GM13977 (cell line): ENCODE measurements at places on chromosomes 6 and 20.
A peak's percentile ranks its signal among the peaks of the same experiment; 100 is the strongest.

GRCh38 chr6:39830444-39830843 lies 38.3 kb downstream of the DAAM2 start:
- no peak for DNase-seq

GRCh38 chr6:36852481-36853147 lies 13.4 kb upstream of the CPNE5 start:
- no peak for DNase-seq

- no peak for DNase-seq
These were observed 787 bp upstream of the PRR18 start for GRCh38 chr6:166308769-166309589.

- no peak for DNase-seq
These were observed 21.6 kb downstream of the CFAP61 start for GRCh38 chr20:20073801-20074371.

- no peak for DNase-seq
These were observed 141.7 kb downstream of the BACH2 start for GRCh38 chr6:90154755-90155470.

DNA sequence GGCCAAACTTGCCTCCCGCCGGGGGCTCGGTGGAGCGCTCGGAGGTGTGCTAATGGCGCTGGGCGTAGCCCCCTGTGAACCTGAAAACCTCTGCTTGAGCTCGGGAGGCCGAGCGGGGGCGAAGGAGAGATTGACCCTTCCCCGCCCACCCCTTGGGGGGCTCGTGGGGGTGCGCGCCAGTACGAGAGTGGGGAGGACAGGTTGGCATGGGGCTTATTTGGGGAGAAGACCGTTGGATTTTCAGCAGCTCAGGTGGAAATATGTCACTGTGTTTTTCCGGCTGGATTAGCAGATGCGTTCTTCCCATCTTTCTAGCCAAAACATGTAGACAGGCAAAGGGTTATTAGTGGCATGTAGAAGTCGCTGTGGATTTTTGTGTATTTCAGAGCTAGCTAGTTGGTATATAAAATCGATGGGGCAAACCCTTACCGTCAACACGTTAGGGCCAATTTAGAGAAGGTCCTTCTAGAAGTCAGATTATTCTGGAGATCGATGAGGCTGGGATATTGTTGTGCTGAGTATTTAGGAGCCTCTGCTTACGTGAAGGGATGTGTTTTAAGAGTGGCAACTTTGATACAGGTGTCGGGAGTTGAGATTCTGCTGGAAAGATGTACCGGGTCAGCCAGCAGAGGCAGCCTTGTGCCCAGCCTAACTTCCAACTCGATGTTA lies 525 bp downstream of the NCOA7 start:
- DNase-seq: peak; percentile 63

- no peak for DNase-seq
These were observed 899.3 kb upstream of the MAP3K7 start for GRCh38 chr6:91486200-91486599.

DNA sequence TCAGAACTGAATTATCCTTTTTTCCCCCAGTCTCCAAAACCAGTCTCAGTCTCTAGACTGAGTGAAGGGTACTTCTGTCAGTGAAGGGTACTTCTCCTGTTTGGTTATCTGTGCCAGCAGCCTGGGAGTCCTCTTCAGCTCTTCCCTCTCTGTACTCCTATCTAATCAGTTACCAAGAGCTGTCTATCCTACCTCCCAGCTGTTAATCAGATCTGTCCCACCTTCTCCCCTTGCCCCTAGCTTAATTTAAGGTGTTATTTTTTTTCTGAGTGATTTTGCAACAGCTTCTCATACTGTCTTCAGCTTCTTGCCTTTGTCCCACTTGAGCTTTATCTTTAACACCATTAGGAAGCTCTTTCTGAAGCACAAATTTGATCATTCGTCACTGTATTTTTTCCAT lies 491.9 kb upstream of the SOX4 start:
- no peak for DNase-seq

DNA sequence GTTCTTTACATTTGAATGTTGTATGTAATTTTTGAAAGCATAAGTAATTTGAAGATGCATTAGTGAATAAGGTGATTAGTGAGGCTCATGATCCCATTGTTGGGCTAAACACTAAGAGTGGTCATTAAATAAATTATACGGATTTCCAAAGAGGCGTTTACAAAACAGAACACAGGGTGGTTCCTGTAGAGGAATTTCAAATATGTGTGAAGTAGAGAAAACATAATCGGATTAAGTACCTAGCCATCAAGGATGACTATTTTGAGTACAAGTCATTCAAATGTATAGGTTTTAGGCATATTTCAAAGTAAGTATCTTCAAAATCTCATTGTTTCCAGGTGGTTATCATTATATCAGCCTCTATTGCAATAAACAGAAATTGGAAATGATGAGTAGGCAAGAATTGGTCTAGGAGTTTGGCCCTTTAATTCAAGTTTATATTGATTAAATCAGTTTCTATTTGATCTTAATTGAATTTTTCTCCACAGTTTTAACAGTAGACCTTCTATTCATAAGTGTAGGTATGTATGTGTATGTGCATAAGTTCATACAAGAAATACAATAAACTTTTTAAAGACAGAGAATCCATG lies 94.8 kb downstream of the MYLK4 start:
- DNase-seq: no peak

DNA sequence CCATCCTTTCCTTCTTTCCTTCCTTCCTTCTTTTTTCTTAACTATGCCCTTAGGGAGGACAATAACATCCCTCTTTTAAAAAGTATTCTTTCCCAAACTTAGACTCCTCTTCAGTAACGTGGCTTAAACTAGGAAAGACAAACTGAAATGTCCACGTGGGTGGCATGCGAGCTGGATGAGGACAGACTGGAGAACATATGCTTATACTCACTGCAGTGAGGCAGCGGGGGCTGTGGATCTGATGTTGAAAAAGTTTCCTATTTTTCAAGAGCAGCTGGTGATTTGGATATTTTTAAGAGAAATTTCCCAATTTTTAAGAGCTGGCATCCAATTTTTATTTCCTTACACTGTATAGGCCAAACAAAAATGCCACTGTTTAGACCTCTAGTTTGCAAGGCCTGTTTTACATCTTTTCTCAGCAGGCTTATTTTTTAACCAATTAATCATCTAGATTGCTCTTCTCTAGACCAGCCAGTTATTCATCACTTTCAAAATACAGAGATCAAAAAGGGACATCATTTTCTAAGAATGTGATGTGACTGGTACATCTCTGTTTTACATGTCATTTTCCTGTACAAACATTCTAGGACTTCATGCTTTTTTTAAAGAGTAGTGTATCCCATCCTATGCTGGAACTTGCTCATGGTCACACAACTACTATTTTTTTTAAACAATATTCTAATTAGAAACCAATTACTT lies 226.5 kb downstream of the BTBD9 start:
- no peak for DNase-seq

DNA sequence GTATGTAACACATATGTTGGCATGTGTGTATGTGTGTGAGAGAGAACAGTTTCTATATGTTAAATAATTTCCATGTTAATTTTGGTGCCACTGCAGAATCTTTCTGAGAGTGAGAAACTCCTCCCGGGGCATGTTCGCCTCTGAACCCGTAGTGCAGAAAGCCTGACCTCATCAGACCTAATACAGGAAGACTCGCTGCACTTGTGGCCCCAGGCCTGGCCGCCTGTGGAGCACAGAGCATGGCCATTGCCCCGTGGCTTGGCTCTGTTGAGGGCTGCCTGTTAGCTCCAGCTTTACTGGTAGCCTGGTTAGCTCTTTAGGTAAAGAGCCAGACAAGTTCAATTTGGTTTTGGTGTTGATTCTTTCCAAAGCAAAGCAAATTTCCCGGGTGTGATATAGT lies 25.5 kb downstream of the FARS2 start:
- DNase-seq: no peak

GRCh38 chr6:130632277-130632676 lies 194.9 kb upstream of the SMLR1 start:
- DNase-seq: no peak

DNA sequence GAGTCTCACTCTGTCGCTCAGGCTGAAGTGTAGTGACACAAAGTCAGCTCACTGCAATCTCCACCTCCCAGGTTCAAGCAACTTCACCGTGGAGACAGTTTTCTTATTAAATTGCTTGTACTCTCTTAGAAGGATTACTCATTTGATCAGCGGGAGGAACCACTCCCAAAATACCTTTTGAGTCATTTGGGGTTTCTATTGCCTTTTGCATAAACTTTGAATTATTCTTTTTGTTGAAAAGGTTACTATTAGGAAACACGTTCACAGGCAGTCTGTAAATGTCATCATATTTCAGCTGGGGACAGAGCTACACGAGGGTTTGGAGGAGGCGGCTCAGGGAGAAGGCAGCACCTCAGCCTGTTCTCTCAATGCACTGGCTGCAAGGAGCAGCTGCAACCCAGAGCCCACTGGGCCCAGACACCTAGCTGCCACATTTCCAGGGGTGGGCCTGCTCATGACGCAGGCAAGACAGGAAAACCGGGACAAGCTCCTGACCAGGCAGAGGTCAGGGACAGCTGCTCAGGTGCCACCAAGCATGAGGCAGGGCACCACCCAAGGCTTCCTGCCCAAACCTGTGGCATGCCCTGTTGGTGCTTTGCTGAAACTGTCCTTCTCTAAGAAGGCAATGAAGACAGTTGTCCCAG lies 205.9 kb downstream of the BMP7 start:
- DNase-seq: no peak

- peak; percentile 14 for DNase-seq
These were observed 378.8 kb downstream of the CENPW start for GRCh38 chr6:126718600-126719327.

DNA sequence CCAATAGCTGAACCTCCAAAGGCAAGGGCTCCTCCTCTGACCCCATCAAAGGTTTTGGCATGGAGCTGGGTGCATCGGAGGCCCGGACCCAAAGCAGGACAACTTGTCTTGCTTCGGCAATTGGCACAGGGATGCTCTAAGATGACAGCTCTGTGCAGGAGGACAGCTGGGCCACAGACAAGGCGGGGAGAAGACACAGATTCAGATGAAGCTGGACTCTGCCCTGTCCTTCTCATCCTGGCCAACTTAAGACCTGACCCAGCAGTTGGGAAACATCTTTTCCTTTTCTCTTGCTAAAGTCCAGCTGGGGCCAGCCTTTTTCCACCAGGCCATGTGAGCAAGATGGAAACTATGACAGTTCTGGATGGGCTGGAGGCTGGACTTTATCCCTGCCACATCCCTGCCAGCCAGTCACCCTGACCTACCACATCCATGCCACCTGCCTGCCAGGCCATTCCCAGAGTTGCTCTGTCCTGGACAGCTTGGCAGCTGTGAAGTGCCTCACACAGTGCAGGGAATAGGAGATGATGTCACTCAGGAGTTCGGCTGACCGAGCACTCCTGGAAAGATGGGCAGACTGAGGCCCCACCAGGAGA lies 12.7 kb upstream of the PSMF1 start:
- no peak for DNase-seq

GRCh38 chr20:47568019-47568418 lies 66.3 kb downstream of the NCOA3 start:
- no peak for DNase-seq

DNA sequence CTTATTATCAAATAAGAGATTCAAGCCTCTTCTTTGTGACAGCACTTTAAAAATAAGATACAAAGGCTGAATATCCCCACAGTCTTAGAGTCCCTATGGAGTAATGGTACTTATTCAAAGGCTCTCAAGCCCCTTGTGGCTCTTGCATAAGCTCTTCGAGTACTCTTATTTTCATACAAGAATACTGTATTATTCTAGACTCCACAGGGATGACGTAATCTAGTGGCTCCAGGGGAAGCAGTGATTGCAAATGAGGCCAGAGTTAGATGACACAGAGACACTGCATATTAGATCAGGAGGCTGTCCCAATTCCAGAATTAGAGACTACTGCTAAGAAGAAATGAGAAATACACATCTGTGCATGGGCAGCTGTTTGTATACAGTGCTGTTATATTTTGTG lies 1195.9 kb upstream of the MAP3K7 start:
- no peak for DNase-seq

GRCh38 chr6:67129780-67130179 lies 1422.8 kb upstream of the EYS start:
- DNase-seq: no peak

GRCh38 chr6:4138186-4138585 lies 2.8 kb upstream of the ECI2 start:
- no peak for DNase-seq

DNA sequence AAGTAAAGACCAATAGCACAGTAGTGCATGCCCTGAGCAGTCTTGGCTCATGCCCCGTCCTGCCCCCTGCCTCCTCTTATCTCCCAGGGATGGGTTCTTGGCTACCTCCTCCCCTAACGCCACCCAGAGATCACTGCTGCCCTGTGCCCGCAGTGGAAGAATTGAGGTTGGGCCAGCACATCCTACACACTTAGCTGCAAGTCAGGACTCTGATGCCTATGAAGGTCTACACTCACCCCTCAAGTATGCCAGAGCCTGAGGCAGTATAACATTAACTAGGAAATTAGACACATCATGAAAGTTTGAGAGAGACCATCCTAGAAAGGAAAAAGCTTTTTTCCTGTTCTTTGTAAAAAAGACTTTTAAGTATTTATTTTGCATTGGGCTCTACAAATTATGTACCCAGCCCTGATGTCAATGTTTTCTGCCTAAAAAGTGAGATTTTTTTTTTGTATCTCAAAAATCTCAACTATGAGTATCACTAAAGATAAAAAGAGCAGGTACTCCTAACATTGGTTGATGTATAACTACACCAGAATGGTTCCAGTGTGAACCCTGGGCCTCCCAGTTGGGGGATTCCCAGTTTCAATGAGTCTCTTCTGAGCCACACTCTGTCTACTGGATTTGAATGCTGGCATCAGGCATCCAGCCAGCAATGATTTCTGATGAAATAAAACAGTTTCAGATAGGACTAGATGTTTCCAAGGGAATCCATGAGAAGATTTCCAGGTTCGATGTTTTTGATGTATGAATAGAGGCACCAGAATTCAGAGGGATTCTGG lies 115.4 kb downstream of the ISM1 start:
- DNase-seq: no peak

DNA sequence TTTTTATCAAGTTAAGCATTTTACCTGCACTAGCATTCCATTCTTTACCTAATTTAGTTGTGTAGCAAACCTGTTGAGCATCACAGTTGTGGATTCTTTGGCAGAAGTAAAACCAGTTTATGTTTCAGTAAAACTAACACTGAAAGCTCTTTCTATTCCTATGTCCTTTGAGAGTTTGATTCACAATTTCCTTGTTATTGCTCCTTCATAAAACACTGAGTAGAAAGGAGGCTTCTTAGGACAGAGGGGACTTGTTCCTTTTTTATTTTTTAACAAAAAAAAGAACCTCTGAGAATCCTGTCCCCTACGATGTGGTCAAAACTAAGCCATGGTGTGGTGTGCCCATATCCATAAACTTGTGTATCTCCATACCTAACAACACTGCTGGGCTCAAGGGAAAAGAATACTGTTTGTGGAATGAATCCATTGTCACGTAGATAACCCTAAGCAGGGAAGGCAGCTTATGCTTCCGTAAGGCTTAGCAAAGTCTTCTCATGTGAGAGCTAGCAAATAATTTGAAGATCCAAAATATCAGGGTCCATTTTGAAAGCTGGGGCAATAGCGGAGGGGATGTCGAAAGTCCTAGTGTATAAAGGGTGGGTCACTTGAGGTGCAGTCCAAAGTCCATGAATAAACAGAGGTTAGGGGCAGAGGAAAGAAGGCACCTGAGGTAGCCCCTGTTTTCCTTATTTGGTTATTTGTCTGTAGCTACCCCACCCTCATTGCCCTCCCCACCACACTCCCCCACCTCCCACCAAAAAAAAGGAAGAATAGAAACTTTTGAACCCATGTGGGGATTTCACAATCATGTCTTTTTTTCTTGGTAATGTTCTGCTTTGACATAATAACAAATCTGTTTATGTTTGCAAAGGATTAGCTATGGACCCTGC lies 71.0 kb downstream of the PLAGL1 start:
- DNase-seq: no peak
